ENCODE measurements at places on chromosomes 2 and 18.

- no peak for DNase-seq
Measured at GRCh38 chr2:241088376-241088775, 13.7 kb downstream of the MTERF4 start.

DNA sequence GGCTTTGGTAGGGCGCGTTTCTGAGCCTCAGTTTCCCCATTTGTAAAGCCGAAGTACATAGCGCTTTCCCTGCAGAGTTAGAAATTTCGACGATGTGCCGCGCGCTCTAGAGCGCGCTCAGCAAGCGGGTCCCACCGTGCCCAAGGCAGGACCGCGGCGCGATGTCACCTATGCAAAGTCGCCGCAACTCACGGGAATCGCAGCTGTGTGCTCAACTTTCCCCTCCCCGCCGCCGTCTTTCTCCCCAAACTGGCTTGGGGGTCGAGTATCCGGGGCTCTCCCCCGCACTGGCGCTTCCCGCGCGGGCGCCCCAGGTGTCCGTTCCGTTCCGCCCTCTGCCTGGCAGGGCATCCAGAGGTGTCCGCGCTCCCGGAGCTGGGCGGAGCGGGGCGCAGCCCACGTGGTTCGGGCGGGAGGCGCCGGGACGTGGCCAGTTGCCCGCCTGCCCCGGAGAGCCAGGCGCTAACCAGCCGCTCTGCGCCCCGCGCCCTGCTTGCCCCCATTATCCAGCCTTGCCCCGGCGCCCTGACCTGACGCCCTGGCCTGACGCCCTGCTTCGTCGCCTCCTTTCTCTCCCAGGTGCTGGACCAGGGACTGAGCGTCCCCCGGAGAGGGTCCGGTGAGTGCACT lies at the start of gene MLPH:
MLPH (plus strand) TSS at position 433 of the 630 bp plus-strand sequence. CDS start 6,176 bp downstream, outside the sequence.
- no peak for DNase-seq

DNA sequence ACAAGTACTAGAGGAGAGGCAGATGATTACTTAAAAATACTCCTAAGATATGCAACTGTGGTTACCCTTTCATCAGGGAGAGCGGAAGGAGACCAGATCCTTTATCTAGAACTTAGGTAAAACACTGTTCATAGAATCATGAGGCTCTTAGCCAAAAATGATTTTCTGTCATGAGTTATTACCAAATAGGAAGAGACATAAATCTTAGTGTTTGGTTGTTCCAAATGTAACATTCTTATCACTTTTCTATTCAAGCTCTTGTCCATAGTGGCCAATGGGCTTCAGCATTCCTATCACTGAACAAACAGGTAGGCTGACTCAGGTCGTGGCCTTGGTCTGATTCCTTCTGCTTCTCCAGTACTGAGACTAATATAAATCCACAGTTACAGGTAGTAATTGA lies 38.5 kb downstream of the RPRD1A start:
- DNase-seq: no peak

GRCh38 chr2:2302359-2302758 lies 28.7 kb downstream of the MYT1L start:
- no peak for DNase-seq

DNA sequence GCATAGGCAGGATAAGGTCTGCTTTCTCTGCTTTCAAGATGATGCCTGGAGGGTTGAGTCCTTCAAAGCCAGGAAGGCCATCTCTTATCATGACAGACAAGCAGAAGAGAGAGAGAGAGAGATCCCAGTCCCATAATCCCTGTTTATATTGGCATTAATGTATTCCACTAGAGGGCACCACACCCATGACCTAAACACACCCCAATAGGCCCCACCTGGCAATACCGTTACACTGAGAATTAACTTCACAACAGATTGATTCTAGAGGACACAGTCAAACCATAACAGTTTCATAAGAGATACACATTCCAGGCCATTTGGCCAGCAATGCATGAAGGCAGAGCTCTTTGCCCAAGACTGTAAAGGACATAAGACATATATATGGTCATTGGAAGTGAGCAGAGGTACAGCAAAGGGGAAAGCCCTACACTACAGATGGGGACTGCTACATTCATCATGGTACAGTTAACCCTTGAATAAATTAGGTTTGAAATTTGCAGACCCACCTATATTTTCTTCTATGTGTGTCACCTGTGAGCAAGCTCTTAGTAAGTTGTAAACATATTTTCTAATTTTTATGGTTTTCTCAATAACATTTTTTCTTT lies 1516.1 kb downstream of the RPIA start:
- DNase-seq: no peak

DNA sequence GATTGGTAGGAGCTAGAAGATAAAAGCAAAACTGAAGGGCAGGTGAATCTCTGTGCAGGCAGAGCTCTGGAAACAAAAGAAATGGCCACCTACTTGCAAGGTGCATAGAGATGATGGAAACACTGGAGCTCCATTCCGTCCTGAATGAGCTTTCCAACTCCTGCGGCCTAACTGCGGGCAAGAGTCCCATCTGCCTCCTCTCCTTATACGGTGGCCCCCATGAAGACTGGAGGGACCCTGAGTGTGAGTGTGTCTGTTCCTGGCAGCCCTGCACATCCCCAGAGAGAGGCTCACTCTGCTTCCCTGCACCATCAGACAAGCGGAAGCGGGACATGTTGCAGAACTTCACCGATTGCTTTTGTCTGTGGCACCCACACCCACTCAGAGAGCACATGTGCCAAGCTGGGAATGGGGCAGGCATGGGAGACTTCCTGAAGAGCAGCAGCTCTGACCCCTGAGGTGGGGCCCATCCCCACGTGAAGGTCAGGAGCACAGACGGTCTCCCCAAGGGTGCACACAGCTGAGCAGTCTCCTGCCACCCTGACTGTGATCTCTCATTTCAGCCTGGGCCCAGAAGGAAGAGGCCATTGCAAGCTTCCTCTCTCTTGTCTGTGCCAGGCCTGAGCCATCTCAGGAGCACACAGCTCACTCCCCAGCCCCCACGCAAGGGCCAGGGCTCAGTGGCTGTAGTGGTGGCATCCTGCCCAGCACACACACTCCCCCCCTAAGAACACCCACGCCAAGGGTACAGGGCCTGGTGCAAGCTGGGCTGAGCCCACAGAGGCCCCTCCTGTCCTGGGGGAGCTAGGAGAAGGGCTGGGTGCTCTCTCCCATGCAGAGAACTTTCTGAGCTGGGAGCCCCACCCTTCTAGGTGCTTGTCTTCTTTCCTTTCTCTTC lies 75.3 kb downstream of the STPG4 start:
- DNase-seq: no peak

- no peak for DNase-seq
Measured at GRCh38 chr18:58169472-58169871, 125.4 kb downstream of the NEDD4L start.

GRCh38 chr2:73468376-73468775 lies 82.7 kb downstream of the ALMS1 start:
- no peak for DNase-seq

All from NCI-H1417 (cell line).